ENCODE measurements at places on chromosomes 11 and 22. TPM values are rescaled to one million over a fixed set of nuclear protein-coding genes. Genes with fewer than 3 reads are reported as not detected.
A peak's percentile ranks its signal among the peaks of the same experiment; 100 is the strongest.

Gene KRTAP5-7
- total RNA-seq: 0.24 TPM

Gene PRSS23
- total RNA-seq: not detected

Gene MMP27
- not detected for total RNA-seq

Gene MRPL23
- total RNA-seq: 89.8 TPM

Gene ANO5
- not detected for total RNA-seq

Gene KREMEN1
- total RNA-seq: not detected

Gene SPTBN2
- total RNA-seq: 1.2 TPM

Gene HIC2
- 7.1 TPM for total RNA-seq

DNA sequence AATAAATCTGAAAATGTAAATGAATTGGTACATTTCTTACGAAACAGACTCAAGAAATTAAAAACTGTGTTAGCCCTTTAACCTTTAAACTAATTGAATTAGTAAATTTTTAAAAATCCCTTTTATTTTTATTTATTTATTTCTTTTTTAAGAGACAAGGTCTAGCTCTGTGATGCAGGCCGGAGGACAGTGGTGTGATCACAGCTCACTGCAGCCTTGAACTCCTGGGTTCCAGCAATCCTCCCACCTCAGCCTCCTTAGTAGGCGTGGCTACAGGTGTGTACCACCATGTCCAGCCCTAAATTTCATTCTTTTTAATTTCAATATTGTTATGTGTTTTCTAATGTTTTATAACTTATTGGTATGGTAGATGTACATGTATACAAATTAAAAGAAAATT is 72.6 kb downstream of the MYEOV start:
- no peak for DNase-seq

DNA sequence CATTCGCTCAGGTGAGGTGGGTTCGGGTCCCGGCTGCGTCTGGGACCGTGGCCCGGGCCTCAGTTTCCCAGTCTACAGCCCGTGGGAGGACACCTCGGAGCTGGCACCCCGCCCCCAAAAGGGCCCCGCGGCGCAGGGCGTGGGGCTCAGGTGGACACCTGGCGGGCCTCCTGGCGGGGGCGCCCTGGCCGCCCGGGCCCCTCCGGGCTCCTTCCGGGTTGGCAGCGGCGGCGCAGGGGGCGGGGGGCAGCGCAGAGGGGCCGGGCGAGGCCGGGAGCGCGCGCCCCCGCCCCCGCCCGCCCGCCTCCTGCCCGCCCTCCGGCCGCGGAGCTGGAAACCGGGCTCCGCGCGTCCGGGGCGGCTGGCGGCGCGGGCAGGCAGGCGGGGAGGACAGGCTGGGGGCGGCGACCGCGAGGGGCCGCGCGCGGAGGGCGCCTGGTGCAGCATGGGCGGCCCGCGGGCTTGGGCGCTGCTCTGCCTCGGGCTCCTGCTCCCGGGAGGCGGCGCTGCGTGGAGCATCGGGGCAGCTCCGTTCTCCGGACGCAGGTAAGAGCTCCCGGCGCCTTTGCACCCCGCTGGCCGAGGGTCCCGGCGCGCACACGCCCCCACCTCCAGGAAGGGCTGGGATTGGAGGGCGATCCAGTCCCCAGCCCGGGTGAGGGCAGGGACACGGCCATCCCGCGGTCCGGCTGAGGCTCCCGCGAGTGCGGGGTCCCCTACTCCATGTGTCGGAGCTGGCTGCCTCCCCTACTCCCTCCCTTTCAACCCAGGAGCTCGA is at the start of gene EMID1:
TSS of gene EMID1 (plus strand) at position 303 of the 778 bp plus-strand sequence. CDS start at position 446, 143 bp downstream.
- DNase-seq: no peak

DNA sequence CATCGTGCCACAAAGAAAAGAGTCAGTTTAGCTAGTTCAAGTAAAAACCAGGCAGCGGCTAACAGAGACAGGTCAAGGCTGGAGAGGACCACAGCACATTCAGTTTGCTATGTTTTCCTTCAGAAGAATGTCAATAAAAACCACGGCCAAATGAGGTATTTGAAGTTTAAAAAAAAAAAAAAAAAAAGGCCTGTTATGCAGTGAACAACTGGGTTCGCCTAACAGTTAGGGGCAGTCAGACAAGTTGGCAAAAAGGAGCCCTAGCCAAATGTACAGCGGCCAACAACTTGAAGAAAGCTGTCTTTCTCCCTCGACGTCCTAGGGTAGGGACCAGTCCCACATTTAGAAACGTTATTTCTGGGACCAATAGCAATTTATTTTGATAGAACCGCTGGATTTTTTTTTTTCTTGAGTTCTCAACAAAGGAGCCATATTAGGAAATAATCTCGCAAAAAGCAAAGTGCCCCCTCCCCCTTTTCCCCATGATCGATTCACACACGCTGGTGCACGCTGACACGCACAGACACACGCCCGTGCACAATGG is 237.8 kb downstream of the TTC28 start:
- DNase-seq: no peak

DNA sequence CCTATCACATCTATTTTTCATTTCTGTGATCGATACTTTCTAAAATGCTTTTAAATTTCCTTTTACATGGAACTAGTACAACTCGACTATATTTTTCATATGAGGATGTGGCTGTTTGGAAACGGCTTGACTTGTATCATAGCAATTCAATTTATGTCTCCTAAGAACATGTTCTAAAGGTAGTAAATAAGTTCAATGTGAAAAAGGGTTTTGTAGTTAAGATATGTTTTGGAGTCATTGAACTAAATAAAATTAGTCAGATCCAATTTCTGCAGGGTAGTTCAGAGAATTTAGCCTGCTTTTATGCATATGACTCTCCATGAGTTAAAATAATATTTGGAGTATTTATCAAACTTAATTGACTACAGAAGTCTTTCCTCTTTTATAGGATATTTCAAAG is 1121.4 kb downstream of the LRRC4C start:
- DNase-seq: no peak

DNA sequence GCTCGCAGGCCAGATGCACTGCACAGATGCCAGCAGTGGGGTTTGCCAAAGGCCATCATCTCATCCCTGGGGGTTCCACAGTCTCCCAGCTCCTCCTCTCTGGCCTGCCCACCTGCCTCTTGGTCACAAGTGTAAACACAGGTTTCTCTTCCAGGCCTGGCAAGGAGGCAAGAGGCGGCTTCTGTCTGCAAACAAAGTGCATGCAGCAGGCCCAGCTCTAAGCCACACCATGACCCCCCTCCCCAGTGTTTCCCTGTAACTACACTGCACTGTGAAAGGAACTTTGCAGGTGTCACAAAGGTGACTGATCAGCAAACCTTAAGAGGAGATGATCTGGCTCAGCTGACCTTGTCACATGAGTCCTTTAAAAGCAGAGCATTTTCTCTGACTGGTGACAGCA is 26.2 kb upstream of the SHISAL1 start:
- DNase-seq: no peak

DNA sequence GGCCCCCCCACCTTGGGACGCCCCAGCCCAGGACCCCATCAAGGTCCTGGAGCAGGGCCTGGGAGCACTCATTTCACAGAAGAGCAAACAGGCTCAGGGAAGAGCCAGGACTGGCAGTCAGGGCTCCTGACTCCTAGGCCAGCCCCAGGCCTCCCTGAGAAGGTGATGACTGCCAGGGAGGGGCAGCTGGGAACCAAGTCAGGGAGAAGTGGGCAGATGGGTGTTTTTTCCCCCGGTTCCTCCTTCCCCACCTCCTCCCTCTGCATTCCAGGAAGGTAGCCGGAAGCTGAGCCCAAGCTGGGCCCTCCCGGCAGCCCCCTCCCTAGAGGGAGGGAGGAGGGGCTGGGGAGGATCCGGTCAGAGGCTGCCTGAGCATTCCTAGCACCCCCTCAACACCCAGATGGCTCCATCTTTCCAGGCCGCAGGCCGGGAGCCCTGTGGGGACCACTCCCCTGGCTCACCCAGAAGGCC is 19.6 kb downstream of the MYRF start:
- DNase-seq: no peak

DNA sequence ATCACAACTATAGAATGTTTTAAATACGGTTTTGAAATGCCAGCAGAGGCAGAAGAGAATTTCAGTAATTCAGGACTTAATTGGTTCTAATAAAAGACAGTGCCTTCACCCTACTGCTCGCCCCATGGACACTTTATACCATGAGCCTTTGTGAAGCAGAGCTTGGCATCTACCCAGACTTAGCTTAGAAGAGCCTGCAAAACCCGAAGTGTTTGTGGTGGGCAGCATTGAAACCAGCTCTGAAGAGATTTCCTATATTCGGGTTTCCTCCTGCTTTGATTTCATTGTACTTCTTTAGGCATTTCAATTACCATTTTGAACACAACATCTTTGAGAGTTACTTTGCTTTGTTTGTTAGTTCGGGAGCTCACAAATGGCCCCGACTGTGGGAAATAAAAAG is 185.1 kb upstream of the MTNR1B start:
- no peak for DNase-seq

DNA sequence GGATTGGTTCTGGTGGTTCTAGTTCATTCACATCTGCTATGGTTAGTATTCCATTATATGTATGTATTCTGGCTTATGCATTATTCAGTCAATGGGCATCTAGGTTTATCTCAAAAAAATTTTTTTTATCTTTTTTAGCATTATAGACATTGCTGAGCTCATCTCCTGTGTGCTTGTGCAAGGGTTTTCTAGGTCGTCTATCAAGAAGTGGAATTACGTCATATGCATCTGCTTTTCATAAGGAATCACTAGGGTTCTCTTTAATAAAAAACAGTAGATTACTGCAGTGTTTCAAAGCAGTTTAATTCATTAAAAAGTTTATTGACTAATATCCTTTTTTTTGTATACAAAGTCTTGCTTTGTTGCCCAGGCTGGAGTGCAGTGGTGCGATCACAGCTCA is 21.3 kb downstream of the TBC1D22A start:
- no peak for DNase-seq

DNA sequence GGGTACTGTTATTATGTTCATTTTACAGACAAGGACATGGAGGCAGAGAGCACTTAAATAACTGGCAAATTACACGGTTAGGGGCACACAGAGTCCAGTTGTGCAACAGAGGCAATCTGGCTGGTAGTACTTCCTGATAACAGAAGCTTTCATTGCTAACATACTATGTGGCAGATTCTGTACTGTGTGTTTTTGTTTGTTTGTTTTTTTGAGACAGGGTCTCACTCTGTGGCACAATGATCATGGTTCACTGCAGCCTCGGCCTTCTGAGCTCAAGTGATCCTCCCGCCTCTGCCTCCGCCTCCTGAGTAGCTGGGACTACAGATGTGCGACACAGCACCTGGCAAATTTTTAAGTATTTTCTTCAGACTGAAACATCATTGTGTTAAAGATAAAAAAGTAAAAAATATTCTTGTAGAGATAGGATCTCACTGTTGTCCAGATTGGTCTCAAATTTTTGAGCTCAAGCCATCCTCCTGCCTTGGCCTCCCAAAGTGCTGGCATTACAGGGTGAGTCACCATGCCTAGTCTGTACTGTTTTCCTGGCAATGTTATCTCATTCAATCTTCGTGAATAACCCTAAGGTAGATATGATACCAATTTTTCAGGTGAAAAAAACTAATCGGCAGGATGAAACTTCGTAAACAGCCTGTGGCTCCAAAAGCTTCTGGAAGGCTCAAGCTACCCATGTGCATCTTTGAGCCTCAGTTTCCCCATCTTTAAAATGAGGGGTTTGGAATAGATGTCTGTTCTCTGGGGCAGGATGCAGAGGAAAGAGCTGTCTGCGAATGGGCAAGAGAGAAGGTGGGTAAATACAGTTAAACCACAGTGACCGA is 921 bp upstream of the NUCB2 start:
- DNase-seq: no peak

DNA sequence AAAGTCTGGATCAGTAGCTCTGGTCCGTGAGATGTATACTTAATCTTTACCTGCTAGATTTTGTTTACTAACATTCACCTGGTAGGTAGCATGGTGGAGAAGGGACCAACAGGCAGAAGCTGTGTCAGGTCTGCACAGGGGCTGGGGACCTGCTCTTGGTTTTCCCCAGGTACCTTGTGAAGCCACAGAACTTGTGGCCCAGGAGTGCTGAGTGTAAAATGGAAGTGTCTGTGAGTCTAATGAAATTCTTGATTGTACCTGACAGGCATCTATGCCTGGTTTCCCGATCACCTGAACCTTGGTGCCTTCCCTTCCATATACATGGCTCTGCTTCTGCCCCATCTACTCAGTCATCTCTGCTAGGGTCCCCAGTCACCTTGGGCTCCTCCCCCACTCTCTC is 94.3 kb downstream of the CWC15 start:
- DNase-seq: no peak

DNA sequence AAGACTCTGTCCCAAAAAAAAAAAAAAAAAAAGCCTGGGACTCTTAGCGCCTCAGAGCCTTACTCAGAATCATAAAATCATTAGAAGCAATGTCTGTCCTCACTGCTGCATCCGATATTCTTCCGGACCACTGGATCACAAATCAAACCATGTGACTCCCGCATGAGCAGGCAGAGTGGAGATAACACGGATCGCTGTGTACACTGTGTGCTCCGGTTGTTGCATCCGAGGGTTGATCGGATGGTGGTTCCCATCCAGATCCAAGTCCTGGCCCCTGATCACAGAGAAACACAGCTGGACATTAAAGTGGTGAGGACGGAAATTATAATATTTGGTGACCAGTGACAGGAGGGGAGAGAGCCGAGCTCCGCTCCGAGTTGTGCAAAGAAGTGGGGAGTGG is 9.7 kb upstream of the TXNRD2 start:
- no peak for DNase-seq

DNA sequence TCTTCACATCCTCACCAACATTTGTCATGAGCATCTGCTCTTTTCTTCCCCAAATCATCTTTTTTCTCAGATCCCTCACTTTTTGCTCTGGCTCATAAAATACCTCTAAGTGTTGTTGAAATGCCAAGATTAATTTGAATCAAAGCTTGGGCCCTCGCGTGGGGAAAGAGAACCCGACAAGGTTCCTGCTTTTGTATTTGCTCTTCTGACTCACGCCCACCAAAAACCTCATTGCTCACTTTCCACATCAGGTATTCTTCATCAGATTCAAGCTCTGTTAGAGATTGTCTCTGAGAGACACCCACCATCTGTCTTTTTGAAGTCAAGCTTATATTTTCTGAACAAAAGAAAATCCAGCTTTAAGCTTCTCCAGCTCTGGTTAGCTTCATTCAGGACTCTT is 52.9 kb upstream of the FBXO3 start:
- DNase-seq: no peak

DNA sequence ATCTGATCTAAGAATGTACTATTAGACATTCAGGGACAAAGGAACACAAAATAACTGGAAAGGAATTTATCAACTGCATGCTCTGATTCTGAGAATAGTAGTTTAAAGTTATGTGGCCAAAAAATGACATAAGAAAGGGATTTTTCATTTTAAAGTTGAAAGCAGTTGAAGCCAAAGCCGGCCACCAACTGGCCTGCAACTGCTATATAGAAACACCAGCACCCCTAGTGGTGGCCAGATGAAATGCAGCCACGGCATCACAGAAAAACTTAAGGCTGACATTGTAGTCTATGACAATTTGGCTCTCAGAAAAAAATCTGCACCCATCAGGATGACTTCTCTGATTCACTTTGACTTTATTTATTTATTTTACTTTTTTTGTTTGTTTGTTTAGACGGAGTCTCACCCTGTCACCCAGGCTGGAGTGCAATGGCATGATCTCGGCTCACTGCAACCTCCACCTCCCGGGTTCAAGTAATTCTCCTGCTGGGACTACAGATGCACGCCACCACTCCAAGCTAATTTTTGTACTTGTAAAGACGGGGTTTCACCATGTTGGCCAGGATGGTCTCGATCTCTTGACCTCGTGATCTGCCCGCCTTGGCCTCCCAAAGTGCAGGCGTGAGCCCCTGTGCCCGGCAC is 59.2 kb downstream of the SLC35F2 start:
- DNase-seq: peak; percentile 17

GRCh38 chr22:43337385-43337784 is 5.8 kb downstream of the SCUBE1 start:
- DNase-seq: no peak
